ENCODE measurements at places on chromosomes 3 and 15. TPM values are rescaled to one million over a fixed set of nuclear protein-coding genes. Genes with fewer than 3 reads are reported as not detected.

The KCNMB2 gene
- 2.3 TPM for total RNA-seq

The EPHA3 gene
- 1.3 TPM for total RNA-seq

- no peaks in the 10 kb centered on the region for H3K36me3 ChIP-seq
- peak overlapping the region; percentile 100 for H3K27ac ChIP-seq
- peak; percentile 84 for DNase-seq
- peak overlapping the region; percentile 57 for H3K4me3 ChIP-seq
- no peaks in the 10 kb centered on the region for H3K27me3 ChIP-seq
These were observed 940 bp downstream of the ARIH1 start for GRCh38 chr15:72474912-72475628.

DNA sequence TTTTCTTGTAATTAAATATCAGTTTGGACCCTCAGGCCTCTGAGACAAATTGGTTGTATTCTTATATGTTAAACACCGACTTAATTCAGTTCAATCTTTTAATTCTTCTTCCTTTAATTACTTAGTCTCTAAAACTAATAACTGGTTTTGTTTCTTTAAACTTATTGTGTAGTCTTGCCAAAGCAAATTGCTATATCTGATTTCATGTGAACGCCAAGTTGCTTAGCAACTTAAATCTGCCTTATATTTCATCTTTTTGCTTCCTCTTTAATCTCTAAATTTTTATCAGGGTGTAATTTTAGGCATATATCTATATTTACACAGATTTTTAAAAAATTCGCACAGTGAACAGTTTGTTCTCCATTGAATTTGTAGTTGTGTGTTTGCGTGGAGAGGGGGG, 82.2 kb downstream of the CADM2 start:
- no peak for DNase-seq
- no peak overlapping the region for H3K4me3 ChIP-seq
- H3K27ac ChIP-seq = no peak overlapping the region
- H3K36me3 ChIP-seq = no peaks in the 10 kb centered on the region

DNA sequence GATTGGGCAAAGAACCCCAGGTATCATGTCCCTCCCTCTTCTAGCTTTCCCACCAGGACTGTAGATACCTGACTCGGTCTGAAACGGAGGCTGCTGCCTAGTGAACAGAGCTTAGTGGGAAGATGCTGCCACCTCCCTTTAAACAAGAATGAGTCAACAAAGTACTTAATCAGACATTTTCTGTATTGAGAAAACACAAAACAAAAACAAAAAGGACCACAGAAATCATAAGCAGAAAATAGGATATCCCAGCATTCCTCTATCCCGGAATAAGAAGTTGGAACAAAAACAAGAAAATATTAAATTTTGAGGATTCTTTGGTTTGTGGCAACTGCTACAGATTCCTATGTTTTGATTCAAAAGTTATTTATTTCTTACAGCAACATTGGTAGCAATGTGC, 51.7 kb upstream of the COL8A1 start:
- H3K4me1 ChIP-seq = no peaks in the 10 kb centered on the region
- DNase-seq = no peak
- H3K27me3 ChIP-seq = no peaks in the 10 kb centered on the region
- H3K27ac ChIP-seq = no peak overlapping the region

The PRSS50 gene
- total RNA-seq = 2.6 TPM

DNA sequence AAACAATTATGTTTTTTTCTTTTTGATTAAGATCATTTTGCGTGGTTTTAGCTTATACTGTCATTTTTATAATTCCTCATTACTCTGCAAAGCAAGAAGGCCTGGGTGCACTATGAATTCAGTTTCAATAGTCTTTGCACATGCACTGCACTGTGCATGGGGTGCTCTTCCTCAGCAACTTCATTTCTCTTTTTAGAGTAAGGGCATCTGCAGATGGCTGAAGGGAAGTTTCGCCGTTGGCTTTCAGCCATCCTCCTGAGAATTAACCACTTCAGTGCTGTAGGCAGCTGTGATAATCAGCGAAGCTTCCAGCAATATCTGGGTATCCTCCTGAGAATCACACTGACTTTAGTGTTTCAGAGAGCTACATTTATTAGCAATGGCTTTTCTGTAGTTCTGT, 284.8 kb downstream of the GBE1 start:
- no peak overlapping the region for H3K4me3 ChIP-seq
- H3K36me3 ChIP-seq = no peaks in the 10 kb centered on the region
- no peaks in the 10 kb centered on the region for H3K27me3 ChIP-seq

DNA sequence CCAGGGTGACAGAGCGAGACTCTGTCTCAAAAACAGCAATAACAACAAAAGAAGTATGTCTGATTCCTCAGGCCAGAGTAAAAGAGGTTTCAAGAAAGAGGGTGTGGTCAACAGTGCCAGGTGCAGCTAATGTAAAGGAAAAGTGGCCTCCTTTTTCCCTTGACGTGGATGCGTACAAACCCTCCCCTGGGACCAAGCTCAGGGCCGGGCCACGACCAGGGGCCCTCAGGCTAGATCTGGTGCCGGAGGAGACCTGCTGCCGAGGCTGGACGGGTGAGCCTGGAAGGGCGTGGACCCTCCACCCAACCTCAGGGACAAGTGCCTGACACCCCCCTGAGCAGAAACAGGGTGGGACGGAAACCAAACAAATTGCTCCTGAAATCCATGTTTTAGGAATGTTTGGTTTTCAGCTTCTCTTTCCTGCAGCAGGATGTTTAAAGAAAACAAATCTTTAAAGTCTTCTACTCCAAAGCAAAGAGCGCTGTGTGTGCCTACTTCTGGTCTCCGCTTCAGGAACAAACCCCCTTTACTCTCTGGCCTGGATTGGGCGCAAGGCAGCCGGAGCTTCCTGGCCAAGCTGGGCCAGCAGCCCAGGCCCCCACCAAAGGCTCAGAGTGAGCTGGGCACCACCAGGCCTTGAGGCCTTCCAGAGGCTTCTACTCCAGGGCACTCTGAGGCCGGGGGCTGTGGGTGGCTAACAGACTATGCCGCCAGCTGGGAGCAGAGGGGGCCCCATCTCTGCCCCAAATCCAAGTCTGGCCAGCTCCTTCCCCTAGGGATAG, 21.4 kb downstream of the ZDHHC19 start:
- H3K27ac ChIP-seq = no peak overlapping the region
- H3K36me3 ChIP-seq = no peaks in the 10 kb centered on the region
- H3K4me1 ChIP-seq = peaks cover 18% of the 10 kb centered on the region
- no peak for DNase-seq
- H3K4me3 ChIP-seq = no peak overlapping the region

The PLD1 gene
- total RNA-seq = 96.2 TPM

The PIK3CA gene
- total RNA-seq = 6.3 TPM

DNA sequence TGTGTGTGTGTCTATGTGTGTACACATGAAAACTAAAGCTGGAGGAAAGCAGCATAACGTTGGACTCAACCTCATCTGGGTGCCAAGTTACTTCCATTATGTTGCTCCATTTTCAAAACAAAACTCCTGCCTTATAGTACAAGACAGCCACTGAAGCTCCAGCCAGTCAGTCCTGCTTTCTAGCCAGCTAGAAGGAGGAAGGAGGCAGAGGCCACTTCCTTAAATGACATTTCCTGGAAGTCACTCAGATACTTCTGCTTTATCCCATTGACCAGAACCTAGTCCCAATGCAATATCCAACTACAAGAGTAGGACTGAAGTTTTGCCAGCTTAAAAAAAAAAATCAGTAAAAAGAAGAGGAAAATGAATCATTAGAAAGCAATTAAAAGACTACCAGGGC, 31.7 kb downstream of the CADPS start:
- H3K27ac ChIP-seq = no peak overlapping the region
- no peaks in the 10 kb centered on the region for H3K27me3 ChIP-seq

The KLF15 gene
- total RNA-seq = 37.4 TPM

- H3K27me3 ChIP-seq = no peaks in the 10 kb centered on the region
- no peak for DNase-seq
- no peak overlapping the region for H3K27ac ChIP-seq
- no peak overlapping the region for H3K4me3 ChIP-seq
- H3K36me3 ChIP-seq = no peaks in the 10 kb centered on the region
These were observed 103.6 kb upstream of the RASGRP1 start for GRCh38 chr15:38667890-38668850.

GRCh38 chr3:74415731-74416130, 198.7 kb downstream of the CNTN3 start:
- H3K27me3 ChIP-seq = no peaks in the 10 kb centered on the region
- no peak overlapping the region for H3K27ac ChIP-seq
- H3K36me3 ChIP-seq = no peaks in the 10 kb centered on the region
- DNase-seq = no peak

DNA sequence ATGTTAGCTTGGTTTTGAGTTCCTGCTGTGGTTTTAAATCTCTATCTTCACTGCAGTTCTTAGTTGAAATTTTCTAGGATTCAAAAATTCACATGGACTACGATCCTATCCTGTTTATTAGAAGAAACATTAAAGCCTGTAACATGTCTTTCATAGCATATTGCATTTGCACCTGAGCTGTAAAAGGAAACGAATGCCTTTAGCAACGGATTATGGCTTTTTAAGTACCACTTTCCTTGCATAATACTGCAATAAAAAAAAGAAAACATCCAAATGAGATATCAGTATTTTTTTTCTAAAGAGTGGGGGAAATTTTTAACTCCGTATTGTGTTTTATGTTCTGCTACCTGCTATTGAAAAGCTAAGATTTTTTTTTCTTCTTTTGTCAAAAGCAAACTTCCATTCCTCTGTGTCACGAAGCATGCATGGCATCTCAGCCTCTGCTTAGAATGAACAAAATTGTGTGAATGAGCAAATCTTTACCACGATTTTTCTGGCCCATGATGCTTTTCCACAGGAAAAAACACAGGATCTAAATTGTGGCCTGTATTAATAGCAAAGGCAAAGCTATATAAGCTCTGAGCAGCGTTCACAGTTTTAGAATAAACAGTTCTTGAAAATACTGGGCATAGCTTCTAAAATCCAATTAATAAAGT, 110.0 kb upstream of the CDIN1 start:
- no peaks in the 10 kb centered on the region for H3K27me3 ChIP-seq
- no peak overlapping the region for H3K27ac ChIP-seq
- DNase-seq = no peak
- H3K4me1 ChIP-seq = no peaks in the 10 kb centered on the region

DNA sequence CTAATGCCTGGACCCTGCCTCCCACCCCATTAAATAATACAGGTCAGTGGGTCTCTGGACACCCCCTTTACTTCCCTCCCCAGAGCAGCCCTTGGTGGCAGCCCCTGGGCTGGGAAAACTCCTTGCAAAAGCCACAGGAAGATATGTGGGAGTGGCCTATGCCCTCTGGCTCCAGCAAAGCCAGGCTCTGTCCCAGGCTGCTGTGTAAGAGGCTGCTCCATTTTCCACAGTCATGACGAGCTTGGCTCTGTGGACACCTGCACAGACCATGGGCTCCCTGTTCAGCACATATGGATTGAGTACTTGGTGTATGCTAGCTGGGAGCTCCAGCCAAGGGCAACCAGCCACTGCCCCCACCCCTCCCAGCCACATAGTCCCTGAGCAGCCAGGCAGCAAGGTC, 13.0 kb downstream of the CACNA2D2 start:
- DNase-seq = no peak
- H3K4me1 ChIP-seq = no peaks in the 10 kb centered on the region
- H3K36me3 ChIP-seq = no peaks in the 10 kb centered on the region

- no peaks in the 10 kb centered on the region for H3K36me3 ChIP-seq
- H3K4me1 ChIP-seq = no peaks in the 10 kb centered on the region
- DNase-seq = no peak
- no peak overlapping the region for H3K4me3 ChIP-seq
- no peak overlapping the region for H3K27ac ChIP-seq
- H3K27me3 ChIP-seq = no peaks in the 10 kb centered on the region
These were observed 300.7 kb downstream of the SHOX2 start for GRCh38 chr3:157805538-157805937.

The MKRN2 gene
- 28.3 TPM for total RNA-seq

DNA sequence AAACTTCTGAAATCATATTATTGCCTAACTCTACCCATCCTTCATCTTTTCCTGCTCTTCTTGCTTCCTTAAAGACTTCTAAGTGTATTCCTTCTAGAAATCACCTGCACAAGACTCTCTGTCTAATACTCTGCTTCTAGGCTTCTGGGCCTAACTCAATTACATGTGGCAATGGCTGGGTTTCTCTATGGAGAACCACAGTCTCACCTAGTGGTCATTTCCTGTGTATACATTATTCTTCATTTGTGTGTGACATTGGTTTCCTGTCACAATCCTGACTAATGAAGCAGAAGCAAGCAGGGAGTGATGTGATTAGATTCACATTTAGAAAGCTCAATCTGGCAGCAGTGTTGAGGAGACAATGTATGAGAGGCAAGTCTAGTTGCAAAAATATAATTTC, 16.9 kb upstream of the CLDN1 start:
- no peak overlapping the region for H3K27ac ChIP-seq
- no peaks in the 10 kb centered on the region for H3K36me3 ChIP-seq
- no peak for DNase-seq
- H3K27me3 ChIP-seq = no peaks in the 10 kb centered on the region
- H3K4me1 ChIP-seq = no peaks in the 10 kb centered on the region
- H3K4me3 ChIP-seq = no peak overlapping the region

The PTPRG gene
- 23.9 TPM for total RNA-seq

- H3K27me3 ChIP-seq = no peaks in the 10 kb centered on the region
- no peak overlapping the region for H3K27ac ChIP-seq
- no peak overlapping the region for H3K4me3 ChIP-seq
- H3K4me1 ChIP-seq = no peaks in the 10 kb centered on the region
These were observed 22.0 kb upstream of the FAM3D start for GRCh38 chr3:58688574-58688973.

The IQCF5 gene
- total RNA-seq = not detected

DNA sequence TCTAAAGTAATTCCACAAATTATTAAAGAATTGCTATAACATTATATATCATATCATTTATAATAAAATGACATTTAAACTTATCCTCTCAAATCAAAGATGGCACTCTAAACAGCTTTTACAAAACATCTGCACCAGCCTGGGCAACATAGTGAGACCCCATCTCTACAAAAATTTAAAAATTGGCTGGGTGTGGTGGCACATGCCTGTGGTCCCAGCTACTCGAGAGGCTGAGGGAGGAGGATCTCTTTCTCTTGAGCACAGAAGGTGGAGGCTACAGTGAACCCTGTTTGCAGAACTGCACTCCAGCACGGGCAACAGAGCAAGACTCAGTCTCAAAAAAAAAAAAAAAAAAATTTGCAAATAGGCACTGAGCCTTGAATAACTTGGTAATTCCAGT, 63.1 kb downstream of the PIK3CB start:
- H3K27ac ChIP-seq = no peak overlapping the region
- H3K4me3 ChIP-seq = no peak overlapping the region
- no peak for DNase-seq
- no peaks in the 10 kb centered on the region for H3K27me3 ChIP-seq
- H3K36me3 ChIP-seq = no peaks in the 10 kb centered on the region
- H3K4me1 ChIP-seq = peaks cover 36% of the 10 kb centered on the region
